Activated CD4-positive, alpha-beta T cell treated with anti-CD3 and anti-CD28 coated beads for 24 hours (primary cell): ENCODE measurements at places on chromosomes 4 and X.

GRCh38 chr4:121168446-121169281 is 4.5 kb upstream of the TNIP3 start:
- DNase-seq, result no peak

DNA sequence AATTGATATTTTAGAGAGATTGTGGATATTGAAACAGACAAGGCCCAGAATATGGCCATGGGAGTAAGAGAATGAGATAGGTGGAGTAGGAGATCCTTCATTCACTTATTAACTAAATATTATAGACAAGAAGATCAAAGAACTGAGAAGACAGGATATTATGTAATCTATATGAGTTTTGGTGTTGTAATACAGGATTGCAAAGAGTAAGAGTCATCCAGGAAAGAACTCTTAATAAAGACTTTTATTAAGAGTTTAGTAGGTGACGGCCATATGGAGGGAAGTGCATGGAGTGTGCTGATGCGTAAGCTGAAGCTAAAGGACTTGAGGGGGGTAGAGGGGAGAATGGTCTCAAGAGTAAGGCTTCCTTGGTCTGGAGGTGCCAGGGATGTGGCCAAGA is 153.7 kb downstream of the VEGFC start:
- DNase-seq, result no peak

DNA sequence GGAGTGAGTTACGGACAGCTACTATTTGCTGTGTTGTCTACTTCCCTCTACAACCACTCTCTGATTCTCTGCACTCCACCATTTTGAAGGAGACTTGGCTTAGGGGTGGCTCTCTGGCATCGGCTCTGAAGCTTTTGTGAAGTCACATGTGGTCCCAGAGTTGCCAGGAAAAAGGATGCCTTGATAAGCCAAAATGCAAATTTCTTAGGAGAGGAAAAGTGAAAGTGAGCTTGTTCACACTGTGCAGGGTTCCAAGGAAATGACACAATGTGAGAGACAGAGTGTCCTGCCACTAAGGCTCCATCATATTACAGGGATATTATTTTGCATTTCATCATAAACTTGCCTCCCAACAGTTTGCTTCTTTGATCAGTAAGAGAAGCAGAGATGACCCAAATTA is 7.2 kb downstream of the PHOX2B start:
- no peak for DNase-seq

GRCh38 chr4:7256984-7257810 is 64.9 kb downstream of the SORCS2 start:
- DNase-seq, result no peak

GRCh38 chrX:30301963-30302362 is 7.2 kb downstream of the NR0B1 start:
- DNase-seq, result no peak

DNA sequence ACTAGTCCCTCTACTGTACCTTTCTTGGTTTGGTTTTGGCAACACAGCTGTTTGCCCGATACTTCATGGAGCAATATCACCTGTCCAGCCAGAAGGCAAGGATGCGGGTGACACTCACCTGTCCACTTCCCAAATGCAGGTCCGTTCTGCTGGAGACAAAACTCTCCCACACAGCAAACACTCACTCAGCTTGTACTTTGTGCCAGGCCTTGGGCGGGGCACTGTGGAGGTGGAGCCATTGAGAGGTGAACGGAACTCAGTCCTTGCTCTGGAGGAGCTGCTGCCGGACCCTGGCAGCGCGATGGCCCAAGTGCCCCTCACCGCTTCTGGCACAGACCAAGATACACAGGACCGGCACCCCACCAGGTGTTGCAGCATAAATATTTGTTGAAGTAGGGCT is 15.3 kb upstream of the HMGB3 start:
- DNase-seq, result no peak
